ENCODE measurements at places on chromosomes 13 and 19.

DNA sequence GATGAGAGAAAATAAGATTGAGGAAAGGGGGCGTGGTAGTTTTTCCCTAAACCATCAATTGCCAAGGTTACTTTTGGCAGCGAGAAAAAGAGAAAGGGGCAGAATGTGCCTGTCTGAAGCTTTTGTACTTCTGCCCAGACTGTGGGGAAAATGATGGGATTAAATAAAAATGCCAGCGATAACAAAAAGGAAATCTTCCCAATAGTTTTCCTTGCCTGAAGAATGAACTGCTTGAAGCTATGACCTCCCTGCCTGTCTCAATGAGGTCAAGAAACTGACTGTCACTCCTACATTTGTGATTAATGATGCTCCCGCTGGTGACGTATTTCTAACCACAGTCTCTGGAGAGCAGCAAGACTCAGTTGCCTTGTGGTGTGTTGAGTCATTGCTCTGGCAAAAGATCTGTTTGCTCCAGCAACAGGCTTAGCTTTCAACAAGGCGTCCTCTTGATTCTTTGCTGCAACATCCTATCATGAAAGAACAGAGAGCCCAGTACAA lies 1051.5 kb downstream of the DIAPH3 start:
- no peaks in the 10 kb centered on the region for H3K36me3 ChIP-seq
- H3K27me3 ChIP-seq, result no peaks in the 10 kb centered on the region
- no peak overlapping the region for H3K4me3 ChIP-seq
- peaks cover 3% of the 10 kb centered on the region for H3K4me1 ChIP-seq
- no peak overlapping the region for H3K27ac ChIP-seq

- H3K27ac ChIP-seq, result no peak overlapping the region
- peaks cover 2% of the 10 kb centered on the region for H3K36me3 ChIP-seq
- H3K27me3 ChIP-seq, result no peaks in the 10 kb centered on the region
- H3K4me3 ChIP-seq, result no peak overlapping the region
- H3K4me1 ChIP-seq, result no peaks in the 10 kb centered on the region
- peak; percentile 48 for DNase-seq
These were observed 51.7 kb upstream of the CYP4F8 start for GRCh38 chr19:15563325-15563794.

GRCh38 chr13:73365252-73365651 lies 306.4 kb downstream of the KLF5 start:
- no peak overlapping the region for H3K27ac ChIP-seq
- H3K4me3 ChIP-seq, result no peak overlapping the region
- no peak for DNase-seq

GRCh38 chr13:107216046-107216755 lies 648.3 kb upstream of the ARGLU1 start:
- H3K4me3 ChIP-seq, result no peak overlapping the region
- no peaks in the 10 kb centered on the region for H3K4me1 ChIP-seq
- H3K27ac ChIP-seq, result no peak overlapping the region
- no peak for DNase-seq

DNA sequence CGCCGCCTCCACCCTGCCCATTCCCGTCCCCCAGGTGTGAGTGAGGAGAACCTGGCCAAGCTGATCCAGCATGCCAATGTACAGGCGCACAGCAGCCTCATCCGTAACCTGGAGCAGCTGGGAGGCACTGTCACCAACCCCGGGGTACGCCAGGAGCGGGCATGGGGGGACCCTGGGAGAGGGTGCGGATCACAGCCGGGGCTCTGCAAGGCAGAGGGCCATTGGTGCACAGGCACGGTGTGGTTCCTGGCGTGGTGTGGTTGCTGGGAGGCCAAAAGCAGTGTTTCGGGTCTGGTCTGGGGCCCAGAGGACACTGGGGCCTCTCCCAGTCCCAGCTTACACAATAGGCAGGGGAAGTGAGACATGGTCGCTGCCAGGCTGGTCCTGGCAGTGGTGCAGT lies 8.3 kb downstream of the STXBP2 start:
- H3K27ac ChIP-seq, result no peak overlapping the region
- H3K27me3 ChIP-seq, result no peaks in the 10 kb centered on the region
- peaks cover 18% of the 10 kb centered on the region for H3K36me3 ChIP-seq
- no peaks in the 10 kb centered on the region for H3K4me1 ChIP-seq
- no peak overlapping the region for H3K4me3 ChIP-seq

DNA sequence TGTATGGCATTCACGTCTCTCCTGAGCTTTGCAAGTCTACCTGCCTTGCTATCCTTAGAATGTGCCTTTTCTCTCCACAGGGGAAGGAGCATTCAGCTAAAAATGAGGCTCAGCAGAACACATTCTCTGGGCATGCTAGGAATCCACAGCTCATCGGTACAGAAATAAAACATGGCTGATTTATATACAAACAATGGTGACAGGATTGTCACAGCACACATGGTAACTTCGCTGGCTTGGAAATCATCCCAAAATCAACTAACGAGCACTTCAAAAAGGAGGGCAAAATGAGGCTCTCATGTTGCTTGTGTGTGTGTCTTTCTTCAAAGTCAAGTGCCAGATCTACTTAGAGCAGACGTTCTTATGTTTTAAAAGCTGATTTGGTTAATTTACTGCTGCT lies 373.0 kb downstream of the FGF14 start:
- no peak overlapping the region for H3K4me3 ChIP-seq
- no peaks in the 10 kb centered on the region for H3K36me3 ChIP-seq
- no peaks in the 10 kb centered on the region for H3K4me1 ChIP-seq
- no peak for DNase-seq
- no peak overlapping the region for H3K27ac ChIP-seq

DNA sequence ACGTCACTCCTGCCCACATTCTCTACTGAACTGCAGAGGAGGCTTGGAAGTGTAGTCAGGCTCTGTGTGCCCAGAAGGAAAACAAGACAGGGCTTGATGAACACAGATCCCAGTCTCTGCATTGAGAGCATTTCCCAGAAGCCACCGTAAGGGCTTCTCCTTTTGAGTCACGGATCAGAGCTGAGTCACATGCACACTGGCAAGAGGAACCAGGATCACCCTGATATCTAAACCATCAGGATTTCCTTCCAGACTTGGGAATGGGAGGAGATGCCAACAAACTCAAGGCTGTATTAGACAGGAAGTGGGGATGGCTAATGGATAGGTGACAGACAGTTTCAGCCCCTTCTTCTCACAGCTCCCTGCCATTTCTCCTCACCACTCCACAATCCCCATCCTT lies 17.7 kb upstream of the FBXO17 start:
- DNase-seq, result no peak
- H3K4me3 ChIP-seq, result no peak overlapping the region
- H3K4me1 ChIP-seq, result no peaks in the 10 kb centered on the region
- no peaks in the 10 kb centered on the region for H3K27me3 ChIP-seq
- H3K36me3 ChIP-seq, result no peaks in the 10 kb centered on the region

DNA sequence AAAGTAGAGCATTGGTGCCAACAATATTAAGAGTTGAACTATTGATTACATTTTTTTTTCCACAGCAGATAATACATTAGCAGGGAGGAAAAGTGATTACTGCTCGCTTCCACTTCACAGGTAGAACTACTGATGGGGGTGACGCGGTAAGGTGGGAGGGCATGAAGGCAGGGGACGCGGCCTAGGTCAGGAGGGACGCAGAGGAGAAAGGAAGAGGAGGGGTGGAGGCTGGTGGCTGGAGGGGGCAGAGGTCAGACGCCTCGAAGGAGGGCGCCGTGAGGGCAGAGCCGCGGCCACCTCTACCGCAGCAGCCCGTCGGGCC lies 287 bp upstream of the B3GLCT start:
- H3K4me1 ChIP-seq, result no peaks in the 10 kb centered on the region
- no peak for DNase-seq
- H3K36me3 ChIP-seq, result no peaks in the 10 kb centered on the region
- peak overlapping the region; percentile 67 for H3K4me3 ChIP-seq

- peaks cover 3% of the 10 kb centered on the region for H3K4me1 ChIP-seq
- no peaks in the 10 kb centered on the region for H3K36me3 ChIP-seq
These were observed 71.2 kb upstream of the GTF3A start for GRCh38 chr13:27353166-27353583.

DNA sequence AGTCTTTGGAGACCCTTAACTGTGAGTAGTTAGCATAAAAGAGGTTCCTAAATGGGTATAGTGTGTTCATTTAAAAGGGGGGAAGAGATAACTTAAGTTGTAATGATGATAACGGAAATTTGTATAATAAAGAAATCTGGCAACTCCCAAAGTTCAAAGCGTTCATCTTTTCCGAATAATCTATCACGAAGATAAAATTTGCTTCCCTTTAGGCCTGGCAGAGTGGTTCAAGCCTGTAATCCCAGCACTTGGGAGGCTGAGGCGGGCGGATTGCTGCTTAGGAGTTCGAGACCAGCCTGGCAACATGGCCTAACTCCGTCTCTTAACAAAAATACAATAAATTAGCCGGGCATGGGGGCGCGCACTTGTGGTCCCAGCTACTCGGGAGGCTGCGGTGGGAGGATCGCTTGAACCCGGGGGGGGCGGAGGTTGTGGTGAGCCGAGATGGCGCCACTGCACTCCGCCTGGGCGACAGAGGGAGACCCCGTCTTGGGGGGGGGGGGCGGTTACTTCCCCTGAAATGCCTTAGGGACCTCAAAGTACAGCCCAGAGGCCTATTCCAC lies 934 bp downstream of the N4BP2L2 start:
- H3K36me3 ChIP-seq, result peaks cover 12% of the 10 kb centered on the region
- peak; percentile 29 for DNase-seq
- H3K27me3 ChIP-seq, result no peaks in the 10 kb centered on the region
- H3K27ac ChIP-seq, result peak overlapping the region; percentile 84
- H3K4me1 ChIP-seq, result no peaks in the 10 kb centered on the region

GRCh38 chr13:71474936-71475335 lies 392.1 kb downstream of the DACH1 start:
- H3K27ac ChIP-seq, result no peak overlapping the region
- no peaks in the 10 kb centered on the region for H3K36me3 ChIP-seq
- no peak for DNase-seq
- H3K27me3 ChIP-seq, result no peaks in the 10 kb centered on the region

GRCh38 chr13:52195401-52195837 lies 36.0 kb upstream of the NEK3 start:
- DNase-seq, result peak; percentile 92
- no peaks in the 10 kb centered on the region for H3K4me1 ChIP-seq
- no peak overlapping the region for H3K27ac ChIP-seq

- no peak overlapping the region for H3K4me3 ChIP-seq
- H3K4me1 ChIP-seq, result peaks cover 5% of the 10 kb centered on the region
- no peaks in the 10 kb centered on the region for H3K27me3 ChIP-seq
- H3K36me3 ChIP-seq, result peaks cover 2% of the 10 kb centered on the region
- DNase-seq, result no peak
These were observed 53.6 kb upstream of the UBL3 start for GRCh38 chr13:29903996-29904395.

- no peak for DNase-seq
- H3K27ac ChIP-seq, result no peak overlapping the region
- H3K4me1 ChIP-seq, result peaks cover 25% of the 10 kb centered on the region
- no peak overlapping the region for H3K4me3 ChIP-seq
These were observed 12.4 kb downstream of the EFNB2 start for GRCh38 chr13:106522898-106523525.

DNA sequence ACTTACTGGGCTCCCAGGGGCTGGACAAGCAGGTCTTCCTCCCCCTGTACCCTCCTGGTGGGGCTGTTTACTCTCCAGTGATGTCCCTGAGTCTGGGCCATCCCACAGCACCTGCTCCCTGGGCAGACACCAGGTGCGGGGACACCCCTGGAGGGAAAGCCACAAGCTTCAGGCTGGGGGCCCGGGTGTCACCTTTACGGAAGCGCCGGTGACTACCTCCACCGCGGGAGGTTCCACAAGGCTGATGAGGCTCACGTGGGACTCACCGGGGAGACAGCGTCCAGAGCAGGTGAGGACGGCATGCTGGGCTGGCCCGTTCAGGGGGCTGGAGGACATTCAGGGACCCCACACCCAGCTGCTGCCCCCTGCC lies 24.9 kb downstream of the NFILZ start:
- no peak overlapping the region for H3K27ac ChIP-seq
- DNase-seq, result no peak
- H3K4me3 ChIP-seq, result no peak overlapping the region
- no peaks in the 10 kb centered on the region for H3K27me3 ChIP-seq
- H3K4me1 ChIP-seq, result no peaks in the 10 kb centered on the region

GRCh38 chr19:42594617-42595489 lies at the start of gene CEACAM8:
TSS of gene CEACAM8 (minus strand) at chr19:42594924. CDS start at chr19:42594828, 96 bp downstream.
- H3K27ac ChIP-seq, result no peak within 1 kb of the TSS
- no peaks in the 10 kb centered on the region for H3K4me1 ChIP-seq
- no peak within 1 kb of the TSS for H3K4me3 ChIP-seq
- H3K27me3 ChIP-seq, result no peaks in the 10 kb centered on the region
- no peaks in the 10 kb centered on the region for H3K36me3 ChIP-seq

GRCh38 chr13:109212650-109213049 lies 573.7 kb downstream of the IRS2 start:
- no peak overlapping the region for H3K4me3 ChIP-seq
- H3K27me3 ChIP-seq, result no peaks in the 10 kb centered on the region
- no peaks in the 10 kb centered on the region for H3K36me3 ChIP-seq
- H3K27ac ChIP-seq, result no peak overlapping the region
- no peaks in the 10 kb centered on the region for H3K4me1 ChIP-seq

GRCh38 chr19:3535235-3535535 lies 3.8 kb upstream of the TEKTIP1 start:
- H3K36me3 ChIP-seq, result peaks cover 17% of the 10 kb centered on the region
- DNase-seq, result no peak
- H3K4me3 ChIP-seq, result no peak overlapping the region
- no peaks in the 10 kb centered on the region for H3K27me3 ChIP-seq
- H3K27ac ChIP-seq, result no peak overlapping the region

DNA sequence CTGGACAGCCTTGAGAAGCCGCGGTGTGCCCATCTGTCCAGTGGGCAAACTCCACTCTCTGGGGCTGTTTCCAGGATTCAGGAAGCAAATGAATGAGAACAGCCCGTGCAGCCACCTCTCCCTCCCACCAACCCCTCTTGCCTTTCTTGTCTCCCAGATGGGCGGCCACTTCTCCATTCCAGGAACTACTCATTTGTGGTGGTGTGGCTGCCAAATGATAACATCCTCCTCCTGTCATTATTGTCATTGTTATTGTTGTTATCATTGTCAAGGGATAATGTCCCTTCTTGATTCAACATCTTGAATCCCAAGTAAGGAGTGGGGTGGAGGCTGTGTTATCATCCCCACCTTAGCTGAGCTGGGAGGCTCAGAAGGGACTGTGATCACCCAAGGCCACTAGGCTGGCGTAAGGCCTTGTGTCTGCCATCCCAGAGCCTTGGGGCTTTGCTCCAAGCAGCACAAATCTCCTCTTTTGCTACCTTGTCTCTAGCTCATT lies 1.6 kb downstream of the DNM2 start:
- no peaks in the 10 kb centered on the region for H3K4me1 ChIP-seq
- no peaks in the 10 kb centered on the region for H3K36me3 ChIP-seq
- no peak for DNase-seq
- H3K27ac ChIP-seq, result no peak overlapping the region
- H3K4me3 ChIP-seq, result peak overlapping the region; percentile 95
- no peaks in the 10 kb centered on the region for H3K27me3 ChIP-seq

DNA sequence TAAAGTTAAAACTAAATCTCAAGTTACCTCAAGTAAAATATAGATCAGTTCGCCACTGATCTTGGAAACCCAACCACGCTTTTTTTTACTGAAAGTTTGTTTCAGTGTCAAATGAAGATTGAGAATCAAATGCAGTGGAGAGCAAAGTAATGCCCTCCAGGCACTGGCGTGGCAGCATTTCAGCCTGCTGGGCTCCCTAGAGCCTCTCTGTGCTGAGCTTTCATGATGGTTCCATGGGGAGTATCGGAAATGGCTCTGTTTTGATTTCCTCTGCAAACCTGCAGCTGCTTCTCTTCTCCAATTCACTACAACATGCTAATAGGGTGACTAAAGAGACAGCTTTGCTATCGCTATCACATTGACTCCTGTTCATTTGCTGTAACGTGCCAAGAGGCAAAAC lies 141.6 kb downstream of the FGF14 start:
- H3K4me3 ChIP-seq, result no peak overlapping the region
- H3K4me1 ChIP-seq, result no peaks in the 10 kb centered on the region
- H3K27me3 ChIP-seq, result no peaks in the 10 kb centered on the region
- no peak for DNase-seq
- no peaks in the 10 kb centered on the region for H3K36me3 ChIP-seq
- H3K27ac ChIP-seq, result no peak overlapping the region
